Mesothelial cell of epicardium (in vitro differentiated cells): ENCODE measurements at places on chromosomes 3 and 15.

GRCh38 chr3:195208183-195208582 is 62.8 kb downstream of the XXYLT1 start:
- no peak overlapping the region for H3K27ac ChIP-seq
- DNase-seq, result no peak
- H3K36me3 ChIP-seq, result peaks cover 11% of the 10 kb centered on the region
- H3K27me3 ChIP-seq, result no peaks in the 10 kb centered on the region

GRCh38 chr3:162441716-162442115 is 945.1 kb downstream of the OTOL1 start:
- no peak overlapping the region for H3K27ac ChIP-seq
- no peak for DNase-seq
- no peaks in the 10 kb centered on the region for H3K4me1 ChIP-seq
- H3K27me3 ChIP-seq, result no peaks in the 10 kb centered on the region

- DNase-seq, result no peak
- H3K4me1 ChIP-seq, result no peaks in the 10 kb centered on the region
- peaks cover 84% of the 10 kb centered on the region for H3K27me3 ChIP-seq
- H3K27ac ChIP-seq, result no peak overlapping the region
- no peaks in the 10 kb centered on the region for H3K36me3 ChIP-seq
Observed at GRCh38 chr15:88705769-88706165, 67.0 kb downstream of the ISG20 start.

GRCh38 chr3:9020426-9020825 is 57.2 kb upstream of the RAD18 start:
- H3K27me3 ChIP-seq, result no peaks in the 10 kb centered on the region
- H3K36me3 ChIP-seq, result peaks cover 34% of the 10 kb centered on the region
- H3K27ac ChIP-seq, result peak overlapping the region; percentile 87
- DNase-seq, result no peak
- no peak overlapping the region for H3K4me3 ChIP-seq

DNA sequence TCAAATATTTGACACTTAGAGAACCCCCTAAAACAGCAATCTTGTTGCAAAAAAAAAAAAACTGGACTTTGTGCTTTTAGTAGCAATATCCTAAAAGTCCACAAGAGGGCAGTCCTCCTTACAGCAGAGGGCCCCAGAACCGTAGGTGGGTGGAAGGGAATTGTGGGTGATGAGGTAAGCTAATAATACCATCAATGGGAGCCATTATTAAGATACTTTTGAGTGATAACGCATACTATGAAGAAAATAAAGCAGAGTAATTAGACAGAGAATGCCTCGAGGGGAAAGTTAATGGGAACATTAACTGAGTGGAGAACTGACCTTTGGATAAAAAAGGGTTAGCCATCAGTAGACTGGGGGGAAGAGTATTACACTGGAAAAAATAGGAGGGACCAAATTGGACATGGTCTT is 229.9 kb downstream of the THRB start:
- no peak overlapping the region for H3K4me3 ChIP-seq
- no peaks in the 10 kb centered on the region for H3K36me3 ChIP-seq
- no peaks in the 10 kb centered on the region for H3K4me1 ChIP-seq
- DNase-seq, result no peak

DNA sequence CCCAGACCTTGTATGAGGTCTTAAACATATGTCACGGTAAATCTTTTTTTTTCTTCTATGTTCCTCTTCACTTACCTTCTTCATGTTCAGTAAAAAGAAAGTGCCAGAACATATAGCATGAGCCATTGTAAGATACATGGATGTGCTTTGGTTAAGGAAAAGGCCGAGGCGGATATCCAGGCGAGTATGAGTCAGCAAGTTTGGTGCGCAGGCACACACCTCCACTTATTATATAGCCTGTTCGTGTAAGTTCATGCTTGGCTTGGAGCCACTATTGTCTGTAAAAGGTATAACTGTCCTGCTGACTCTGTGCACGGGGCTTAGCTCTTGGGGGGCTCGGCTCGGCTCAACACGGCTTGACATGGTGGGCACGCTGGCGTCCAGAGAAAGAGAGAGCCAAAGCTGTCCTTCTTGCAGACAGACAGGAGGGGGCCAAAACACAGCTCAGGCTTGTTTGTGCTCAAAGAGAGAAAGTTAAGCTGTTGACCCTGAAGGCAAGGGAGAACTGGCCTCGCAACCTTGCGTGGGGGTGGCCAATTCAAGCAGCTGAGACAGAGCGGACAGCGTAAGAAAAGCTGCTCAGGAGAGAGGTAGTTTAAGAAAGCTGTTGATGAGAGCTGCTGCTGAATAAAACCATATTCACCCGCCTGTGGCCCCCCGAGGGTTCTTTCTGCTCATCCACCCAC is 251.2 kb downstream of the SLC9A9 start:
- H3K4me3 ChIP-seq, result no peak overlapping the region
- H3K4me1 ChIP-seq, result peaks cover 11% of the 10 kb centered on the region
- H3K36me3 ChIP-seq, result no peaks in the 10 kb centered on the region
- peaks cover 8% of the 10 kb centered on the region for H3K27me3 ChIP-seq
- no peak for DNase-seq
- no peak overlapping the region for H3K27ac ChIP-seq

DNA sequence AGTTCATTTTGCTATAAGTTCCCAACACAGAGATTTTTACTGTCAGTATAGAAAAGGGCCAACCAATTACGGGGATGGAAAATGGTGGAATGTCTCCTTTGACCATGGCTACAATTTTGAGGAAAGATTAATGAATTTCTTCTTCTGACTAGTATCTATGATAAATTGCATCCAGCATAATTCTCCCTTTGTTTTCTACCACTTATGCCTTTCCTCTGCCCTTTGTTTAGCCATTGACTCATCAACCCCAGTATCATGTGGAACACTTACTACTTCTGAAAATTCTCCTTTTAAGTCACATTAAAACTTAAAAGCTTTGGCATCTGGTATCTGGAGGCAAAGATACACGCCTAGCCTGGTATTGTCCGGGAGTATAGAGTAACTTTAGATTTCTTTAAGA is 92.9 kb upstream of the CADPS start:
- H3K27ac ChIP-seq, result no peak overlapping the region
- DNase-seq, result no peak
- no peaks in the 10 kb centered on the region for H3K27me3 ChIP-seq
- H3K4me3 ChIP-seq, result no peak overlapping the region
- H3K4me1 ChIP-seq, result no peaks in the 10 kb centered on the region
- no peaks in the 10 kb centered on the region for H3K36me3 ChIP-seq

DNA sequence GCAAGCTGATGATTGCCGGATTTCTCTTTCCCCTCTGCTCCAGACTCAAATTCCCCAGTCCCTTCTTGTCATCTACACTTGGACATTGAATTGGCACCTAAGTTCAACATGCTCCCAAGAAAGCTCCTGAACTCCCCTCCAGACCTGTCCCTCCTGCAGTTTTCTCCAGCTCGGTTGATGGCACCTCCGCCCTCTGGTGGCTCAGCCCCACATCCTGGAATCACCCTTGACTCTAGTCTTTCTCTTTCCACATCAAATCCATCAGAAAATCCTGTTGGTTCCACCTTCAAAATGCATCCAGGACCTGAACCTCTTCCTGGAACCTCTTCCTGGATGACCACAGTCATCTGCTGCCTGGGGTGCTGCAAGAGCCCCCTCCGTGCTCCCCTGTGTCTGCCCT is 60.1 kb downstream of the RASGRF1 start:
- DNase-seq, result no peak
- no peaks in the 10 kb centered on the region for H3K36me3 ChIP-seq
- no peak overlapping the region for H3K27ac ChIP-seq
- no peaks in the 10 kb centered on the region for H3K4me1 ChIP-seq
- peaks cover 2% of the 10 kb centered on the region for H3K27me3 ChIP-seq

GRCh38 chr3:42066516-42067181 is 24.5 kb upstream of the TRAK1 start:
- no peak for DNase-seq
- H3K36me3 ChIP-seq, result no peaks in the 10 kb centered on the region
- H3K4me1 ChIP-seq, result peaks cover 43% of the 10 kb centered on the region
- no peak overlapping the region for H3K4me3 ChIP-seq
- H3K27ac ChIP-seq, result peak overlapping the region; percentile 98
- no peaks in the 10 kb centered on the region for H3K27me3 ChIP-seq
